Activated T-helper 1 cell treated with anti-CD3 and anti-CD28 coated beads, Interleukin-12 subunit alpha, Interleukin-12 subunit beta, Interleukin-2, Interleukin-4 antibody, amounts not matched to agents 30 ng/mL and 10 ng/mL and 1 ng/mL, durations not matched to agents 14 hours and 24 hours and 36 hours (primary cell): ENCODE measurements at places on chromosomes 16 and 17. TPM values are rescaled to one million over a fixed set of nuclear protein-coding genes. Genes with fewer than 3 reads are reported as not detected.

The MT3 gene
- 1.9 and 2.7 TPM in 2 replicates for total RNA-seq

The ST6GALNAC2 gene
- total RNA-seq = not detected in 2 replicates

The VAC14 gene
- total RNA-seq = 36.6 and 37.5 TPM in 2 replicates

The KRTAP4-4 gene
- total RNA-seq = not detected in 2 replicates

The NEUROD2 gene
- total RNA-seq = not detected in 2 replicates

DNA sequence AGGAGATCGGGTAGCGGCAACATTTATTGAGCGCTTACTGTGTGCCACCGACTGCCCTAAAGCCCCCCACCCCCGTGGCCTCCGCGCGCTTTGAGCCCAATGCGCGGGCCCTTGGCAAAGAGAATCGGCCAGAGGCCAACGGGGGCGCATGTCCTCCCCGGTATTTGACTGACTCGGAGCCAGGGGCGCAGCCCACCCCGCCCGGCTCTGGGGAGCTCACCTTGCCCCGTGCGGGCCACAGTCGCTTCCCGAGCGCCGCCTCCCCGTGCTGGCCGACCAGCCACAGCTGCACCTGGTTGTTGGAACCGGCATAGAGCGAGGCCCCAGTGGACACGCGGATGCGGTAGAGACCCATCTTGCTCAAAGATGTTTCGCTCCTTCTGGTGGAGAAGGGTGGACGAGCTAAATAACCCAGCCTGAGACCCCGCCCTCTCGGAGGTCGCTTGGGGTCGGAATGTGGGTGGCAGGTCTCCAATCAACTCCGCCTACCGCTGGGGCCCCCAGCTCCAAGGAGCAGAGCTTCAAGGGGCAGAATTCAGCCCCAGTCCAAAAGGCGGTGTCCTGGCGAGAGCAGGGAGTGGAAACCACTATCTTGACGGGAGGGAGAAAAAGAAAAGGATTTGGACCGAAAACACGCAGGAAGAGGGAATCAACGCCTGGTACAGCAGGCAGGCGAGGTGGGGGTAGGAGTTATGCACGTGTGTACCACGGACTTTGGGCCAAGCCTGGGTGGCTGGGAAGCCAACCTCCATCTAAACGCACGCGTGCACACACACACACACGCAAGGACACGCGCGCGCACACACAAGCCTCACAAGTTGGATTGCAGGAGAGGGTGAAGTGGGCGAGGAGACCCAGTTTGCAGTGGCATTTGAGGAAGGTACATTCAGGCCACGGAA is at the start of gene ALOX15:
ALOX15 (minus strand) TSS at position 382 of the 899 bp plus-strand sequence; CDS start at position 355, 27 bp downstream.
- peak within 1 kb of the TSS; percentile 7 for H3K4me3 ChIP-seq
- peaks cover 74% of the 10 kb centered on the region for H3K27me3 ChIP-seq
- peaks cover 16% of the 10 kb centered on the region for H3K4me1 ChIP-seq
- H3K27ac ChIP-seq = no peak within 1 kb of the TSS

DNA sequence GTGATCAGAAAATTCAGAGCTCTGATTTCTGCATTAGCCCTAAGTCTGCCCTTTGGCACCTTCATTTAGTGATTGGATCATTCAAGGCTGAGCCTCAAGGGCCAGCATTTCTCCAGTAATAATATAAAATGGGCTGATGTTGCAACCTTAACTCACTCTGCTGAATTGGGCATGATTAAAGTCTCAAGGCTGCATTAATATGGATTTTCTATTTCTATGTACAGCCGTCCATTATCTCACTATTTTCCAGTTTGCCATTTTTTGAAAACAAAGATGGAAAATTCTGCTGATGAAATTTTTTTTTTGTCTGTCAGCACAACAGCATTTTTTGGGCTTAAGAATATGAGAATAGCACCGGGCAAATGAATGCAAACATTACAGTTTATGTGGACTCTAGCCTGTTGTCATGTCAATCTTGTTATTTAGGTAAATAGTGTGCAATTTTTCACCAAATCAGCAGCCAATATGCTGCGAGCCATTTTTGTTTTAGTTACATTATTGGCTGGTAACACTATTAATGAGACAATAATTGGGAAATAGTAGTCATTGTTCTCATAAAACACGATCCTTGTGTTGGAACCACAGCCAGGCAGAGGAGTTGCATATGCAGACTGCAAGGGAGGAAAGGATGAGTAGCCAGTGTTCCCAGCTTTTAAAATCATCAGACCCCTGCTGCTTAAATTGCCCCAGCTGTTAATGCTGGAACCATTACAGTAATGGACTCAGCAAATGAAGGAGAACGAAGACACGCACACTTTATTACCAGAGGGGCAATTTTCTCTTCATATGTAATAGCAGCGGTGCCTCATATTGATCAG is 10.5 kb downstream of the FTO start:
- H3K27me3 ChIP-seq = no peaks in the 10 kb centered on the region
- H3K4me1 ChIP-seq = peaks cover 14% of the 10 kb centered on the region
- H3K36me3 ChIP-seq = no peaks in the 10 kb centered on the region

- H3K27ac ChIP-seq = no peak overlapping the region
- DNase-seq = no peak
- H3K27me3 ChIP-seq = no peaks in the 10 kb centered on the region
- H3K4me1 ChIP-seq = no peaks in the 10 kb centered on the region
- H3K36me3 ChIP-seq = peaks cover 3% of the 10 kb centered on the region
- no peak overlapping the region for H3K4me3 ChIP-seq
These were observed 9.4 kb upstream of the DNASE1 start for GRCh38 chr16:3645108-3645503.

- peak overlapping the region; percentile 38 for H3K4me3 ChIP-seq
- no peaks in the 10 kb centered on the region for H3K27me3 ChIP-seq
- peak overlapping the region; percentile 90 for H3K27ac ChIP-seq
These were observed 37.5 kb upstream of the CCR7 start for GRCh38 chr17:40602445-40603443.

DNA sequence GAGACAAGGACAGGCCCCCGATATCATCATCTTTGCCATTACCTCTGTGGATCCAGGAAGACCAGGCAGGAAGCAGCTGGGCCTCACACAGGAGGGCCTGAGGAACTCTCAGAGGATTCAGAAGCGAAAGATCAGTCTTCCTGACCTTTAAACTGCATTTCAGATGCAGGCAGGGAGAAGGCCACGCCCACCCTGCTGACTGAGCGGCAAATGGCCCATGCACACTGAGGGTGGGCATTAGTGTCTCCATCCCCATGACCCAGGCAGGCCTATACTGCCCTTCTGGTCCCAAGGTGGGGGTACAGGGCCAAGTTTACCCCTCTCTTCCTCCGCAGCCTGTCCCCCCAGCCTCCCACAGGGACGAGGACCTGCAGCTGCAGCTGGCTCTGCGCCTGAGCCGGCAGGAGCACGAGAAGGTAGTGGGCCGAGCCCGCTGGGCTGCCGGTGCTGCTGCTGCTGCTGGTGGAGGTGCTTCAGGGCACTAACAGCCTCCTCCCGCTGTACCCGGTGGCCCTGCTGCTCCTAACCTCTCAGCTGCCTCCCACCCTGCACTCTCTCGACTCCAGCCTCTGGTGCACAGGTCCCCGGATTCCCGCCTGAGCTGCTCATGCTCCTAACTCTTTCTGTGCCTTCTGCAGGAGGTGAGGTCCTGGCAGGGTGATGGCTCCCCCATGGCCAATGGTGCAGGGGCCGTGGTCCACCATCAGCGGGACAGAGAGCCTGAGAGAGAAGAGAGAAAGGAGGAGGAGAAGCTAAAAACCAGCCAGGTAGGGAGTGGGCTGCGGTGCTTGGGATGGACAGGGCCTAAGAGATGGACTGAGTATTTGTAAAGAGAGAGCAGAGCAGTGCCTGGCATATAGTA is 6.2 kb downstream of the EPN3 start:
- no peak for DNase-seq
- no peak overlapping the region for H3K27ac ChIP-seq
- H3K4me1 ChIP-seq = peaks cover 13% of the 10 kb centered on the region
- no peak overlapping the region for H3K4me3 ChIP-seq
- peaks cover 2% of the 10 kb centered on the region for H3K36me3 ChIP-seq

- peak within 1 kb of the TSS; percentile 81 for H3K4me3 ChIP-seq
- peaks cover 18% of the 10 kb centered on the region for H3K4me1 ChIP-seq
- H3K36me3 ChIP-seq = peaks cover 3% of the 10 kb centered on the region
These were observed at the start of gene CAVIN1 for GRCh38 chr17:42422958-42423712. Gene CAVIN1, minus strand, starts transcription at chr17:42423256. Its CDS starts 159 bp downstream, at chr17:42423097.
